ENCODE measurements at places on chromosomes 2 and 18.

GRCh38 chr18:59810183-59810582, 89.6 kb upstream of the PMAIP1 start:
- no peak for DNase-seq

GRCh38 chr18:25896956-25897355, 193.5 kb downstream of the SS18 start:
- DNase-seq, result no peak

DNA sequence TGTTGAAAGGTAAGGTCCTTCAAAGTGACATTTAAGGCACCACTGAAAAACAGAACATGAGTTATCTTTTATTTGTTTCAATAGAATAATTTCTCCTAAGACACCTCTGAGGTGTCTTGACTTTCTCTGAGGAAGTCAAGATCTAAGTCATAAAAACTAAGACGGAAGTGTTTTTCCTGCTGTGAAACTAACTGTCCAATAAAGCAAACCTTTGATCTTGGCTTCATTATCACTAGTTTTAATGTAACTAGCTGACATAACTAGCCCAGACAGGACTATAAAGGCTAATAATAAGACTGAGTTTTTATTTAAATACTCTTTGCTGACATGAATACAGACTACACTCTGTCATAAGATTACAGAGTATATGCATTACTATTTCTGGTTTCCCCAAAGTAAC, 36.6 kb downstream of the INO80D start:
- DNase-seq, result no peak

DNA sequence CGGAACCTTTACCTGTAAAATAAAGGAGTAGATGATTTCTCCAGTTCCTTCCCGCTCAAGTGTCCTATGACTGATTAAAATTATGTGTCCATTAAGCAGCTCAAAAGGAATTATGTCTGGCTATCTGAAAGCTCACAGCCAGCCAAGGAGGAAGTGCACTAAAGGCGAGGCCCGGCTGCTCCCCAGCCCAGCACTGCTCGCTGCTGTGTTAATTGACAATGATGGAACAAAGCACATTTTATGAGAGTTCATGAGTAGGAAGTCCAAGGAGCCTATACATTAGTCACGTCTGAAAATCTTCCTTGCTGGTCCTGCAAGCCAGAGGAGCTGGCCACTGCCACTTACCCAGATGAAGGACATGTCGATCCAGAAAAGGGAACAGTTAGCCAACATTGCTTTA, 14.3 kb downstream of the TTC32 start:
- DNase-seq, result no peak

DNA sequence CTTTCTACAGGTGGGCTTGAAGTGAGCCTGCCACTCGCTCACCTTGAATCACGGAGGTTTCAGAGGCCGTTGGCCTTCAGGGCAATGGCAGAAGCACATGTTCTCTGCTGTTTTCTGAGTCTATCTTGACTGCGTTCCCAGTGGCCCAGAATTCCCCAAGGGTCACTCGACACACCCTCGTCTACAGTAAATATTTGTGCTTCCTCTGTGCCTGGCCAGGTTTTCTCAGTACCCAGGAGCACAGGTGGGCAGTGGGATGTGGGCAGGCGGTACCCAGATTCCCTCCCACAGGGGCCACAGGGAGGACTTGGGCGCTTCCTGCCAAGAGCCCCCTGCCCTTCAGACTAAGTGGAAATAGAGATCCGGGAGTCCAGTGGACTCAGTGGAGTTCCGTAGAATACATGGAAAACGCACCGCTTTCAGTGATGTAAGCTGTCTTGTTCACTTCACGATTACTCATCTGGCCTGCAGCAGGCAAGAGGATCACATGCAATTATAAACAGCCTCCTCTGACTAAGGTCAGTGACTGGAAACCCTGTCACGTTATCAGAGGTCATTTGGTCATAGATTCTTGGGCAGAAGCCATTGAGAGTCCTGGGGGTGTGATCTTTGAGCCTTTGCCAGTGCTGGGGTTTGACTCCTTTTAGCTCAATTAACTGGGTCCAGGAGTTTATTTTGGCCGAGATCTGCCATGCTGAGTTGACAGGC, 179.8 kb downstream of the NEDD4L start:
- DNase-seq, result no peak

DNA sequence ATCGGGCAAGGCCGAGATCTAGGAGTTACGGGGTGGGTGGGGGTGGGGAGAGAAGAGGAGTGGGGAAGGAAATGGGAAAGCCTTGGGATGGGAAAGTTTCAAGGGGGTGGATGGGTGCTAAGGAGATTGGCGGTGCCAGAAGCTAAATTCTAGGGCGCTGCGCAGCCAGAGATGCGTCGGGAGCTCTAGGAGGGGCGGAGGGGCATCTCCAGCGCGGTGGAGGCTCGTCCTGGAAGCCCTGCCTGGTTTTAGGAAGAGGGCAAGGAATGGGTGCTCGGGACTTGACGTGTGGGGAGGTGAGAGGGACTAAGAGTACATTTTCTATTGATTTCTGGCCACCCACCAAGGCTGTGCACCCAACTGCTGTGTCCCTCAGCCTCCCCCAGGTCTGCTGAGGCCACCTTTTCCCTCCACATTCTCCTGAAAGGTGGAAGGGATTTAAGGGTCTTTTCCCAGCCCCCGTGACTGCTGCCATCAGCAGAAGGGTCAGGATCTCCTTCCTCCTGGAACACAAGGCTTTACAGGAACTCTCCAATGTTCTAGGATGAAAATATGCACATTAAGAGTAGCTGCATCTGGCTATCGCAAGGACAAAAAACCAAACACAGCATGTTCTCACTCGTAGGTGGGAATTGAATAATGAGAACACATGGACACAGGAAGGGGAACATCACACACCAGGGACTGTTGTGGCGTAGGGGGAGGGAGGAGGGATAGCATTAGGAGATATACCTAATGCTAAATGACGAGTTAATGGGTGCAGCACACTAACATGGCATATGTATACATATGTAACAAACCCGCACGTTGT, 1.4 kb downstream of the C2orf72 start:
- DNase-seq, result no peak

DNA sequence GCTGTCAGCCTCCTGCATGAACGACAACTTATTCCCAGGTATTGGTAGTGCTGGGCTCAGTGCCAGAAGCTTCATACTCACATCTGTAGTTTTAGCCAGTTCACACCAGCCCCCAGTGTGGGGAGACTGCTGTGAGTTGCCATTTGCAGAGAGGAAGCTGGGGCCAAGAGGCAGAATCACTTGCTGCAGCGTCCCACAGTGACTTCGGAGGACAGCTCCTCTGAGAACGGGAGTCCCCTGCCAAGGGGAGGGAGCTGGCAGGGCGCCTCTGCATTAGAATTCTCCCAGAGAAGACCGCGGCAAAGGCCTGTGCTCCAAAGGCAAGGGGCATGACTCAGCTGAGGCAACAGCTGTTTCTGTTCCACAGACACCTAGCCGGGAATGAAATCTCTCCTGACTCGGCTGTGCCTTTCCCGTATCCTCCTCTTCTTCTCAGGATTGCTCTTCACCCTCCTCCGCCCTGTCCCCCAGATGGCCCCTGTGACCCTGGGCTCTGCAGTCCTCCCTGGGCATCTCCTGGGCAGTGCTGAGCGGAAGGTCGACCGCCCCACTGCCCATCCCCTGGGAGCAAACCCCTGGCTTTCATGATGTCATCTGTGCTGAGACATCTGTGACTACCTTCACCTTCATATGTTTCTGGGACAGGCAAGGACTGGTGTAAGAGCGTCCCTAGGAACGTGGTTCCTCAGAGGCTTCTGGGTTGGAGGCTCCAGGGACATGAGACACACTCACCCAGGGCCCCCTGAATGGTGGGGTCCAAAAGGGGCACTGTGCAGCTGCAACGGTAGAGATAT, 18.0 kb downstream of the MAL start:
- peak; percentile 53 for DNase-seq

DNA sequence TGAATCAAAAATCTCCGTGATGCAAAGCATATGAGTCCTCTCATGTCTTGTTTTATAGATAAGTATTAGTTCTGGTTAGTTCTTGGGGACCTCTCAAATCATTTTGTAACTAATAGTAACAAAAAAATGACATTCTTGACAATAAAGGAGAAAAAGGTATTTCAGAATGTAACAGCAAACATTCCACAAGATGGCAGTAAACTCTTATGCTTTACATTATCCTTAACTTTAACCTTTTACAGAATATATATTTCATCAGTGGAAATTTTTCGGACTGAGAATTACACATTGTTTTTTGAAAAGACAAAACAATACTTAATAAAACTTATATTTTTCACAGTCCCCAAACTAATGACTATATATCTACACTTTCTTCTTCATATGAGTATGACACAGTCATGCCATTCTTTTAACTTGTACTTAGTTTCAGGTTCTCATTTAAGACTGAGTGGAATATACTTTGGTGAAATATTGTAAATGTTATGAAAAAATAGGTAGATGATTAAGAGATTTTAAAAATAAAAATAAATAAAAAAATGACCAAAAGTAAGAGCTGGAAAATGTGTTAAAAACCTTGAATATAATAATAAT, 142.9 kb upstream of the NXPH2 start:
- no peak for DNase-seq

- DNase-seq, result no peak
These were observed 45.3 kb upstream of the SPAG16 start for GRCh38 chr2:213238753-213239495.

GRCh38 chr18:49980896-49981295, 167.6 kb upstream of the ACAA2 start:
- no peak for DNase-seq

GRCh38 chr2:134396493-134396892, 142.6 kb downstream of the MGAT5 start:
- DNase-seq, result no peak

- DNase-seq, result no peak
These were observed 468 bp downstream of the PIKFYVE start for GRCh38 chr2:208266553-208266893.

DNA sequence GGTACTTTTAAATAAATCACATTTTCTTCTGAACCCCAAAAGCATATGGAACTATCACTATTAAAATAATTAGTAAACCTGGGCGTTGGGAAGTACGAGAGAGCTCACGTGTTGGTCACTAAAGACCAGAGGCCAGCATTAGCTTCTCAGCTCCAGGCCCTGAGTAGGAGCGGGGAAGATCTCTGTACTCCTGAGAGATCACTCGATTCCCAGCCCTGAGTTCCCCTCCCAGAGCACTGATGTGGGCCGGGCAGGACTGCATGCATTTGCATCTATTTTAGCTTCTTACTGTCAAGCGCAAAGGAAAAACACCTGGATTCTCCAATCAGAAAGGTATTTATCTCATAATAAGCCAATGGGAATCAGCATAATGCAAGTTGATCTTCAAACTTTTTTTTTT, 6.2 kb downstream of the PXDN start:
- DNase-seq, result no peak

DNA sequence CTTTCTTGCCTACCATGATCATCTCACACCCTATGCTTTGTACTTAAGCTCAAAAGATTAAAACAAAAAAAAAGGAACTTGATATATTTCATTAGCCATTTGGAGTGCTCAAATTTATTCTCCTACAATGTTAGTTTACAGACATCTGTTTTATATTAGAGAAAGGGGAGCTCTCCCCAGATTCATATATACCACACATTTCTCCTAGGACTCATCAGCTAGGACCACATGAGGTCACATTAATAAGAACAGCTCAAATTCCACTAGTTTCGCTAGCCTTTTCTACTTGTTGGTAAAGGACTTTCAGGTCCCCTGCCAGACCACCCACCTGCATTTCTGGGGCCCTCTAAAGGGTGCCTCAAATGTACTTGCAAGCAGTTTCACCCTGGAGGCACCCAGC, 151.2 kb upstream of the MMADHC start:
- DNase-seq, result no peak

DNA sequence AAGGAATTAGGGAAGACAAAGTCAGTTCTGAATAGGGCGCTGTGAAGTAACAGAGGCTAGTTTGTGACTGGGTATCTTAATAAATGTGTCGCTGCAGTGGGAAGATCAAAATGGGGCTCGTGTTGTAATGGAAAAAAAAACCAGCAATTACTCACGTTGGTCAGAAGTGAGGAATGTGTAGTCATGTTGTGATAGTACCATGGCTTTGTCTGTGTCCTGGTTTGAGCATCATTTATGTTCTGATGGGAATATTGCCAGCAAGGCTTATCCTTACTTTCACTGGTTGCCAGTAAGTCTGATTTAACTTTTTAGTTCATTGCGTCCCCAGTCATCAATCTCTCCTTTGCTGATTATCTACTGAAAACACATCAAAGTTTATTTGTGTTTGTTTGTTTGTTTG, 467.6 kb downstream of the NYAP2 start:
- no peak for DNase-seq

DNA sequence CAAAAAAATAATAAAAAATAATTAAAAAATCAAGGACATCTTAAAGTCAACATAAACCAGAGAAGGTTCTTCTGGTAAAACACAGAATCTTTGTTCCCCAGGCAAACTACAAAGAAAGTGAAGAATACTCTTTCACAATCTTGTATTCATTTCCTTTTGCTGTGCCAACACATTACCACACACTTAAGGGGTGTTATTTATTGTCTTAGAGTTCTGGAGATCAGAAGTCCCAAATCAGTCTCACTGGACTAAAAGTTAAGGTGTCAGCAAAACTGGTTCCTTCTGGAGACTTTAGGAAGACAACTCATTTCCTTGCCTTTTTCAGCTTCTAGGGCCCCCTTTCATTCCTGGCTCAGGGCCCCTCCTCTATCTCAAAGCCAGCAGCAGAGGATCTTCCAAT, 12.2 kb upstream of the CAB39 start:
- DNase-seq, result no peak

GRCh38 chr2:170218931-170219330, 41.0 kb downstream of the MYO3B start:
- no peak for DNase-seq

GRCh38 chr2:11681722-11682589, 12.0 kb upstream of the NTSR2 start:
- DNase-seq, result peak; percentile 73

DNA sequence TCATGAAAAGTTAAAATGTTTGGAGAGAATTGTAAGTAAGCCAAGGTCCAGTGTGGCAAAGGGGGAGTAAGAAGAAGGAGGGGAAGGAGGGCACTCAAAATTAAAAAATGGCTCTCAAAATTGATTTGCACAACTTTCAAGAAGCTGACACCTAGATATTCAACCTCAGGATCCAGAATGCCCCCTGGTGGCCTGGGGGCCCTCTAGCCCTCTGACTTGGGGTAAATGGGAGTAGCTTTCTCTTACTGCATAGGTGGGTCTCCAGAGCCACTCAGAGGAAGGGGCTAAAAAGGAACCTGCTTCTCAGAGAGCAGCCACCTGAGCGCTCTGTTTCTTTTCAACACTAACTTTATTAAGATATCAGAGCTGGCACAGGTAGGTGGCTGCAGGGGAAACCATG, 968.5 kb downstream of the BCL11A start:
- peak; percentile 6 for DNase-seq

GRCh38 chr18:48889115-48889941, 61.4 kb downstream of the SMAD7 start:
- no peak for DNase-seq

DNA sequence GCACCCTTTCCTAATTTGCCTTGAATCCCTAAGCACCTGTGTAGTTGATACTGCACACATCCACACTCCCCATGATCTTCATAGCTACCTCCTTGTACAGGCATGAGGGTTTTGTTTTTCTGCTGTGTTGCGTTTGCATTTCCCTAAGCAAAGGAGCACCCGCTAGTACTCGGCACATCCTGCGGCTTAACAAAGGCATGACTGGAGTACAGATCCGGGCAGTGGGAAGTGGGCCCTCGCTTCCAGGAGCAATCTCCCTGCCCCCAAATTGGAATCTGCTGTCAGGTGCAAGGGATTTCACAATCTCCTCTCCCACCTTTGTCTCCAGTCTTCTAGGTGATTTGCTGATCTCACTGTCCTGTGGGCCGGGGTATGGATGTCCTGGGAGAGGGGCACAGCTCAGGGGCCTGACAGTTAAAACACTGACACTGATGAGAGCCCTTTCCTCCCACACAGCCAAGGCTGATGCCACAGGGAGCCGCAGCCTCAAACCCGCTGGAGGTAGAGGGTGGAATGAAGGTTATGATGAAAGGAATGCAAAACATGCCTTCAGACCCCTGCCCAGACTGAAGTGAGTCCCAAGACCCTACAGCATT, 98.7 kb upstream of the THOC1 start:
- DNase-seq, result no peak

Measured in NCI-H2107 (cell line).